ENCODE measurements at places on chromosomes 11 and 22. TPM values are rescaled to one million over a fixed set of nuclear protein-coding genes. Genes with fewer than 3 reads are reported as not detected.

PTPRJ gene
- total RNA-seq, result 8.2 TPM

TTC28 gene
- 1.6 TPM for total RNA-seq

SPCS2 gene
- total RNA-seq, result 83.3 TPM

CSNK2A3 gene
- 1.8 TPM for total RNA-seq

Data from activated naive CD4-positive, alpha-beta T cell treated with anti-CD3 and anti-CD28 coated beads for 36 hours (primary cell).